ENCODE measurements at places on chromosomes 5 and 9.

GRCh38 chr5:150000990-150001659 is 586 bp downstream of the HMGXB3 start:
- DNase-seq = no peak

DNA sequence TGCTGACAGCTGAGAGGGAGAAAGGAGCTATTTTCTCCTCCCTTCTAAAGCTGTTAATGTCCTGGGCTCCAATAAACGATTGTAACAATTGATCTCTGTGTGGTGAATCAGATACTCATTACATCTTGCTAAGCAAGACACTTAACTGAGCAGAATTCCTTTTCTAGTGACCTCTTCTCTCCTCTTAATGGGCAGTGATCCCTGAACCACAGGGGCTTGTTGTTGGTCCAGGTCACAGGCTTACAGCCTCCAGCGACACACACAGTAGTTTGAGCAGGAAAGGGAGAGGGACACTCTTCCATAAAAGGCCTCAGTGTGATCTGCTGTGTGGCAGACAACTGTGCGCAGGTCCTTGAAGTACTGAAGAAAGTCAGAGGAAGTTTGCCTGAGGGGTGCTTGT is 58.5 kb upstream of the MYO10 start:
- DNase-seq = no peak

GRCh38 chr5:72459089-72459661 is 48.0 kb downstream of the ZNF366 start:
- DNase-seq = no peak

GRCh38 chr5:109823597-109823996 is 133.9 kb downstream of the MAN2A1 start:
- DNase-seq = no peak

- no peak for DNase-seq
These were observed 245.7 kb upstream of the IRX2 start for GRCh38 chr5:2997179-2997578.

All from PC-9 (cell line).